ENCODE measurements at places on chromosomes 13 and 19.
A peak's percentile ranks its signal among the peaks of the same experiment; 100 is the strongest.

- no peak for DNase-seq
These were observed 6.3 kb downstream of the KCTD12 start for GRCh38 chr13:76879883-76880270.

GRCh38 chr13:75932636-75933035 lies 296.5 kb downstream of the LMO7 start:
- no peak for DNase-seq

DNA sequence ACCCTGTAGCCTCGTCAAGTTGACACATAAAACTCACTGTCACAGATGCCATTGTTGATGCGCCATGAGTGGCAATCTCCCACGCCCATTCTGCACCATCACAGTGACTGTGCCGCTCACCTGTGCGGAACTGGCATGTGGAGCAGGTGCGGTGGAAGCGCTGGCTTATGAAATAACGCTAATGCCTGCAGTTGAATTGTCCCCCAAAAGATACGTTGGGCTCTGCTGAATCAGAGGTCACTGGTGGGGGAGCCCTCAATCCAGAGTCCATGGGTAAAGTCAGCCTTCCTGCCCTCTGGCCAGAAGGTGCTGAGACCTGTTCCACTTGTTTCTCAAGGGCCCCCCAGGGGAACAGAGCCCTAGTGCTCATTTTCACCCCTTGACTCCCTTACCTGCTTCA lies 2.9 kb upstream of the ARHGEF7 start:
- DNase-seq: no peak

DNA sequence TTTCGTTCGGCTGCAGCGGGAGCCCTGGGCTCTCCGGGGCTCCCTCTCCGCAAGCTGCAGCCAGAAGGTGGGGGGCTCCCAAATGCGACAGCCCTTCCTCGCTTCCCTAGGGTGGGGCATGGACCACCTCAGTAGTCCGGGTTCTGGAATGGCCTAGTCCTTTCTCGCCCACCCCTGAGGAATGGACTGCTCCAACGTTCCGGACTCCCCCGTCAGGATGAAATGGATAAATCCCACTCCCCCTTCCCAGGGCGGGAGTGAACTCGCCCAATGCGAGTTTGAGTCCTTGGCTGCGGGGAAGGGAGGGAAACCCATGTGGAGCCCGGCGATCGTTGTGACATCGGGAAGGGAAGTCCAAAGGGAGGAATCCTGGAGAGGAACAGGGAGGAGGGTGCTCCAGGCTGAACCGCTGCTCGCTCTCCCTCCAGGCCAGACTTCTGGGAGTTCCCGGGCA lies 5.5 kb downstream of the HRC start:
- peak; percentile 85 for DNase-seq

- DNase-seq: peak; percentile 76
These were observed 41.9 kb upstream of the POSTN start for GRCh38 chr13:37640499-37640898.

DNA sequence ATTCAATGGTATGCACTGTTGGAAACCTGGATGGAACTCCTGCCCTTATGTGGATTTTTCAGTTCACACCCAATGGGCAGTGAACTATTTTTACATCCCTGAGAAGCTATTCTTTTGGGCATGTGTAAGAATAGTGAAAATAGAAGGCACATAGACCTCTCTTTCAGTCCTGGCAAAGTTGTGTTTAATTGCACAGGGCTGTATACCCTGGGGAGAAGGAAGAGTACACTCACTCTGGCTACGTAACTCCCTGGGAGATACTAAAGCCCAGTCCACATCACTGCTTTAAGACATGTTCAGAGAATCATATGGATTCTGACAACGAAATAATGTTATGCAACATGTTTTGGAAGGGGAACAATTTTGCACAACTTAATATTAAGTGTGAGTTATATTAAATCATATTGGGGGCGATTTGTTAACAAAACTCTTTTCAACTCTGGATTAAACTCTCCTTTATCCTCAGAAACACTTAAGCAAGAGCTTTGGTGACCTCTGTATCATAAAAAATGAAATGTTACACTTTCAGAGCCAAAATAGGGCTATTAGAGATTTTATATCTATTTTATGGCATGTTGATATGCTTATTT lies 166.1 kb downstream of the DCT start:
- DNase-seq: no peak

GRCh38 chr13:25579221-25579620 lies 207.4 kb downstream of the ATP8A2 start:
- DNase-seq: no peak

DNA sequence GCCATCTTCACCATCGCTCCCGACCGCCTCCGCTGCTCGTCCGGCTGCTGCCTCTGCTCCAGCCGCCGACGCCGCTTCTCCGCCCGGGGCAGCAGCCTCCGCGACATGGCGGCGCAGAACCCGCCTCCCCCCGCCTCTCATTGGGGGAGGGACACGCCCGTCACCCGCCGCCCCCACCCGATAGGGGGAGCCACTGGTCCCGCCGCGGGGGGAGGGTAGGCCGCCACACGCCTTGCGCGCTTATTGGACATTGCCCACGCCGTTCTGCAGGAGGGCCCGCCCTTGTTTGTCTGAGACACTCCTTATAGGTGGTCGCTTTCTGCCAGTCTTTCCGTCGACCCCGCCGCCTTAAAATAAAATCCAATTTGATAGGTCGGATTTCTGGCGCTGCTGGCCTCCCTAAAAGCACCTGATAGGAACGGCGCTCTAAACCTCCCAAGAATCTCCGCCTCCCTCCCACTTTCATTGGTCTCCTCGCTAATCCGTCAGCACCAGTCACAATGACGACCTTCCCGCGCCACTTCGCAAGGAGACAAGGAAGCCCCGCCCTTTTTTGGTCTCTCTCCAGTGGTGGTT lies at the start of gene HNRNPL:
HNRNPL (minus strand) TSS at position 127 of the 576 bp plus-strand sequence; CDS start at position 107, 20 bp downstream.
- DNase-seq: no peak

DNA sequence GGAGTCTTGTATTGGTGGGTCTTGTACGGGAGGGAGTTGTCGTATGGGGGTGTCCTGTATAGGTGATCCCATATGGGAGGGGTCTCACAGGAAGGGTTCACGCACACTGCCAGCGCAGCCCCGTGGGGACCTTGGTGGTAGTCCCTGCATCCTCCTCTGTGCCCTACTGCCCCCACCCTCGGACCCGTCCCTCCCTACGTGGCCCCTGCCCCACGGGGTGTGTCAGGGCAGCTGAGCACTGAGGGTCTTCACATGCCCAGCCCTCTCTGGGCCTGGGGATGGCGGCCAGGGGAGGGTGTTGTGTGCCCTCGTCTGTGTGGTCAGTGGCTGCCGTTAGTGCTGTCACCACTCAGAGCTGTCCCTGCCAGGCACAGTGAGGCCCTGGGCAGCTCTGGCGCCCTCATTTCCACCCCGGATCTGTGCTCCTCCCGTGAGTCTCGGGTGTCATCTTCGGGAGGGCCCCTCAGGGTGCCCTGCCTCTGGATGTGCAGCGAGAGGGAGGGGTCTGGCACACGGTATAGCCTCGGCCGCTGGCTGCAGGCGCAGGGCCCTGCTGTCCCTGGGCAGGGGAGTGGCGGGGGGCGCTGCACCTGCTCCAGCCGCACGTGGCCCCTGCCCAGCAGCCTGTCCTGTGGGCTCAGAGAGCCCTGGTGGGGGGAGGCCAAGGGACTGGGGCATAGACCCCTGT lies 16.0 kb upstream of the GNA15 start:
- DNase-seq: no peak

DNA sequence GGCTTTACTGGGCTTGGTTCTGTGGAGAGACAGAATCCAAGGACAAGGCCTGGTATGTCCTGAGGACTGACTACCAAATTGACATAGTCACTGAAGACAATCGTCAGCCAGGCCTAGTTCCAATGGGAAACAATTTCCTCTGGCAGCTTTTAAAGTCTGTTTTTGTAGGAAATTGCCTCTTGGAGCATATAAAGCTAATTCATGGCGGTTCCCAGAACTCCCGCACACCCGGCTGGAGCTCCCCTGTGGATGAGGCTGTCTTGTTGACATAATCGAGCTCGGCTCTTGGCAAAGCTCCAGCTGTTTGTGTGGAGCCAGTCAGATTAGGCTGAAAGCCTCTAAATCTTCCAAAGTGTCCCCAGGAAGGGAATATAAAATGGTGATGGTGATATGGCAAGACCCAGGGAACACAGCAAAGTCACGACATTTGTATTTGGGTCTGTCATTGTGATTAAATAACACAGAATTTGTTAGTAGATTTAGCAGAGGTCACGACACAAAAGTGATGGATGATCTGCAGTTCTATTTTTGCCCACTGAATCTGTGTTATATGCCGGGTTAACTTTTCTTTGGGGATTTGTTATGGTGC lies 395.0 kb downstream of the PCDH9 start:
- DNase-seq: peak; percentile 40

DNA sequence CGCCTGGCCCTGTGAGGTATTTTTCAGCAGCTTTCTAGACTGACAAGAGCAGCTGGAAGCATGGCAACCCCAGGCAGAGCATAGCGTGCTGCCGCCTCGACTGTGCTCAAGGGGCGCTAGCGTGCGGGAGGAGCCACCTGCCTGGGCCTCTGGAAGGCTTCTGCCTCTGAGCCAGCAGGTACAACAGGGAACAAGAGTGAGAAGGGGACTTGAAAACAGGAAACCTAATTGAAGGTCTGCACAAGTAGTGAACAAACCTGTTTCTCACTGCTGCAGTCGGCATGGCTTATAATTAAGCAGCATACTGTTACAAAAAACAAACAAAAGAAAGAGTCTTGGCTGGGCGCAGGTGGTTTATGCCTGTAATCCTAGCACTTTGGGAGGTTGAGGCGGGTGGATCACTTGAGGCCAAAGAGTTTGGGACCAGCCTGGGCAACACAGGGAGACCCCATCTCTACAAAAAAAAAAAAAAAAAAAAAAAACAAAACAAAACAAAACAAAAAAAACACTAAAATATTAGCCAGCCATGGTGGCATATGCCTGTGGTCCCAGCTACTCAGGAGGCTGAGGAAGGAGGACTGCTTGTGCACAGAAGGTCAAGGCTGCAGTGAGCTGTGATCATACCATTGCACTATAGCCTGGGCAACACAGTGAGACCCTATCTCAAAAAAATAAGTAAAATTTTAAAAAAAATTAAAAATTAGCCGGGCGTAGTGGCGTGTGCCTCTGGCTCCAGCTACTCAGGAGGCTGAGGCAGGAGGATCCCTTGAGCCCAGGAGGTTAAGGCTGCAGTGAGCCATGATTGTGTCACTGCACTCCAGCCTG lies 12.6 kb upstream of the GARRE1 start:
- no peak for DNase-seq

- peak; percentile 24 for DNase-seq
These were observed 57.8 kb downstream of the IER2 start for GRCh38 chr19:13207846-13208671.

- DNase-seq: no peak
These were observed 128.7 kb downstream of the TSHZ3 start for GRCh38 chr19:31220540-31220939.

GRCh38 chr13:24684600-24684998 lies 4.4 kb downstream of the ATP12A start:
- no peak for DNase-seq

- no peak for DNase-seq
These were observed 757 bp upstream of the CLEC11A start for GRCh38 chr19:50722201-50723013.

DNA sequence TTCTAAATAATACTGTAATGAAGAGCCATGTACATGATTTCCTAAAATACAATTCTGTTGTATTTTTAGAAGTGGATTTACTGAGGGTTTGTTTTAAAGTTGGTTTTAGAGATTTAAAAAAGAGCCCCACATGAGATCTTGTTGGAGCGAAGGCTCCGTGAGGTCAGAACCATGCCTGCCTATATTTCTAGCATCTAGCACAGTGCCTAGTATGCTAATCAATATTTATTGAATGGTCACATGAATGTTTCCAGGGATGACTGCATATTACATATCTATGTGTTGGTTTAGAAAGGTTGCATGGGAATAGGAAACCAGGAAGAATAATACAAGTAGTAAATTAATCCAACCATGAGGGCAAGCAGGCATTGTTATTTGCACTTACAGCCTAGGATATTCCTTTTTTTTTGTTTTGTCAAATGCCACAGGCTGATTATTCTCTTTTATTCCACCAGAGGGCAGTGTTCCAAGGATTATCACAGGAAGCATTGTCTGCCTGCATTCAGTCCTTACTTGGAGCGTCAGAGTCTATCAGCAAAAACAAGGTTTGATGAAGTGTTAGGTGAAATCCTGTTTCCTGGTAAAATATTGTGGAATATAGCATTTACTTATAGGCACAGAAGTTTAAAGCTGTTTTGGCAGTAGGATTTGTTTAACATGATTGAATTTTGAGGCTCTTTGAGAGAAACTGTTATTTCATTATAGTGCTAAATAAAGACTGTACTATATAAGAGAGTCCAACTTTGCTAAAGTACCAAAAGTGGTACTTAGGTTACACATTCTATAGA lies 46.8 kb downstream of the COG3 start:
- DNase-seq: peak; percentile 74

DNA sequence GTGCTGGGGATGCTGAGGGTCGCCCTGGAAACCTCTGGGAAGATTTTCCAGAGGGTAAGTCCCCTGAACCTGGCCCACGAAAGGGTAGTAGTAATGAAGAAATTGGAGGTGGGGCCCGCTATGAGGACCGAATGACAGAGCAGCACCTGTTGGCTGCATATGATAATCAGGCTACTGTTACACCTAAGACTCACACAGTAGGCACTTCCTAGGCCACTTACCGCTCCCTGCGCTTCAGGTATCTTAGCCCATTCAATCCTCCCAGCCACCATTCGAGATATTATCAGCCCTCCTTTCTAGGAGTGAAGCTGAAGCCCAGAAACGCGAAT lies 4.3 kb upstream of the LRFN3 start:
- DNase-seq: no peak

DNA sequence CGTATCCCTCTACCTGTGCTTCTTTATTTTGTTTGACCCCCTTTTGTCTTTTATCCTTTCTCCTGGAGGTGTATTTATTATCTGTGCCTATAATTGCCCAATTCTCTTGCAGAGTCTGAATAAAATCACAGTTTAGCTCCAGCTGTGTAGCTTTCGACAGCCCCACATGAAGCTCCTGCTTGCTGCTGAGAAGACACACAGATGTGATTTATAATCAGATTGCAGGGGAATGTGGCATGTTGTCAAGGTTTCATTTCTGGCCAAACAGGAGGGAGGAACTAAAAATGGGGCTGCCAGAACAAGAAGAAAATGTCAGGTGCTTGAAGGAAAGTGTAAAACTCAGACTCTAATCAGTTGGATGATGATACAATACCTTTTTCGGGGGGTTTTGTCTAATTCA lies 22.7 kb downstream of the CCNA1 start:
- no peak for DNase-seq

- no peak for DNase-seq
These were observed 58.2 kb downstream of the USP12 start for GRCh38 chr13:27113436-27113835.

GRCh38 chr19:1076951-1077350 lies 10.0 kb downstream of the ARHGAP45 start:
- DNase-seq: no peak

GRCh38 chr19:33240181-33240771 lies 14.6 kb upstream of the SLC7A10 start:
- no peak for DNase-seq

Data from amniotic epithelial cell (primary cell).